ENCODE measurements at places on chromosomes 3 and 15. TPM values are rescaled to one million over a fixed set of nuclear protein-coding genes. Genes with fewer than 3 reads are reported as not detected.

LRRN1 gene
- total RNA-seq = 0.69 TPM

GRCh38 chr3:22994781-22995180 lies 208.3 kb upstream of the UBE2E2 start:
- no peak for DNase-seq

DNA sequence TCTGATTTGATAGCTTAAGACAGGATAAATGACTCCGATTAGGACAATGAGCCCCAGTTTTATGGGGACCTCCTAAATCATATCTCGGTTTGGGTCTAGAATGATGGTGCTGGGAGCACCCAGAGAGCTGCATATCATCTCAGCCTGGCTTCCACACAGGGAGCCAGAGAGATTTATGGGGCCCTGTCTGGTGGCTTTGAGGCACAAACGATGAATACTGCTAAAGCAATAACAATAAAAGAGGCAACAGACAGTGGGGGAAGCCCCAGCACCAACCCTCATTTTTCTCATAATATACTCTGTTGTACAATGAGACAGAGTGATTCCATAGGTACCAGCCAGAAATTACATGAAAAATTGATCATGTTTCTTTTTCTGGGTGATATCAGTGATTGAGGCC lies 889.0 kb upstream of the CFAP20DC start:
- DNase-seq = no peak

DNA sequence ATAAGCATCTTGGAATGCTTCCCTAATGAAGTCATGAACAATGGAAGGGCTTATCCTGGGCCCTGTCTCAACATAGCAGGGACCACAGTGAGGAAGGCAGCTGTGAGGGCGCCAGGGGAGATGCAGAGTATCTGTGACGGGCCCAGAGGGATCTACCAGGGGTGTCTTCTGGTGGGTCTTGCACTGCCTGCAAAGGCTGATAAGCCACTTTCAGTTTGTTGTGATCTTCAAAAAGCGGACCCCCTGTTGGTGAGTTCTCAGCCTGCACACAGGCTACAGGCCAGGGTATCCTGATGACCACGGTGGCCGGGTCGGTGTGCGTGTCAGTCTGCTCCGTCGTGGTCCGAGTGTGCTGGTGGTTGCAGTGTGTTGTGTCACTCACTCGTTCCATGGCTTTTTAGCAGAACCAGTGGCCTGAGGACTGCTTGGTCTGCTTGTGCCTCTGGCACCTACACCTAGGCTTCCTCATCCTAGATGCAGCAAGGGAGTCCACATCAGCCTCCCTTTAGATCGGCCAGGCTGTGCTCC lies 46.8 kb downstream of the CHDH start:
- no peak for DNase-seq

GRCh38 chr3:71640331-71640983 lies 56.9 kb upstream of the FOXP1 start:
- DNase-seq = no peak

GRCh38 chr3:12186515-12187286 lies 28.0 kb upstream of the TIMP4 start:
- no peak for DNase-seq

- no peak for DNase-seq
Measured at GRCh38 chr3:172559020-172559419, 35.8 kb upstream of the TNFSF10 start.

SPRED1 gene
- 11.6 TPM for total RNA-seq

CRABP1 gene
- total RNA-seq = not detected

RETNLB gene
- total RNA-seq = not detected

DNA sequence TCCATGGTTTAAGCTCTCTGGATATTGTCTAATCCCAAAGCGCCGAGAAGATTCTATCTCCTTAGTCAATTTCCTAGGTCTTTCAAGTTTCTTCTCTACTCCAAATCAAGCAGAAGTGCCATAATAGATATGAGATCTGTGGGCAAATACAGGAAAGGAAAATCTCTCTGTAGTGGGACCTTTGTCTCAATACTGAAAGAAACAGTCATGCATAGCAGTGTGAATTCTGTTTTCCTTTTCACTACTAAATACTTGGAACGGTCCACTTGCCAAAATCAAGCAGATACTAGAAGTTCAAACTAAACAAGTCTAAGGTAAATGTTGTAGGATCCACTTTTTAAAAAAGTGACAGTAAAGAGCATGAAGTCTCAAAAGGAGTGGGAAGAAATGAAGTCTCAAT lies 236.6 kb downstream of the ZMAT3 start:
- no peak for DNase-seq

DNA sequence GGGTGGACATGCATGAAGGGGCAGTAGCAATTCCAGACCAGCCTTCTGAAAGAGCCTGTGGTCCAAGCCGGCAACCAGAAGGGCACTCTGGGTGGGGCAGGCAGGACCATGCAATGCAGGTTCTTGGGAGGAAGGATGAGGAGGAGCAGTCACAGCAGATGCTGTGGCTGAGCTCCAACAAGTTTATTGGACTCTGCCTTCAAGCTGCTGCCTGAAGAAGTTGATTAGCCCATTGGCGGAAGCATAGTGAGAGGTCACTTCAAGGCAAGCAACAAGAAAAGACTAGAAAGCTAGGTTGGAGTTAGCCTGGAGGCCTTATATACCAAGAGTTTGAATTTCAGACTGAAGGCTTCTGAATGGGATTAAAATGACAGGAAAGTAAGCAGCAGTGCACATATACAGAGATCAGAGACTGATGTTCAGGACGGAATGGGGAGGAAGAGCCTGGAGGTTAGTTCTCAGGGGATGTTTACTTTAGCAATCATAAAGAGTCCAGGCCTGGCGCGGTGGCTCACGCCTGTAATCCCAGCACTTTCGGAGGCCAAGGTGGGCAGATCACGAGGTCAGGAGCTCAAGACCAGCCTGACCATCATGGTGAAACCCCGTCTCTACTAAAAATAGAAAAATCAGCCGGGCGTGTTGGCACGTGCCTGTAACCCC lies 39.9 kb downstream of the SFMBT1 start:
- DNase-seq = no peak

- DNase-seq = no peak
Measured at GRCh38 chr15:83673385-83673784, 19.5 kb downstream of the ADAMTSL3 start.

DNA sequence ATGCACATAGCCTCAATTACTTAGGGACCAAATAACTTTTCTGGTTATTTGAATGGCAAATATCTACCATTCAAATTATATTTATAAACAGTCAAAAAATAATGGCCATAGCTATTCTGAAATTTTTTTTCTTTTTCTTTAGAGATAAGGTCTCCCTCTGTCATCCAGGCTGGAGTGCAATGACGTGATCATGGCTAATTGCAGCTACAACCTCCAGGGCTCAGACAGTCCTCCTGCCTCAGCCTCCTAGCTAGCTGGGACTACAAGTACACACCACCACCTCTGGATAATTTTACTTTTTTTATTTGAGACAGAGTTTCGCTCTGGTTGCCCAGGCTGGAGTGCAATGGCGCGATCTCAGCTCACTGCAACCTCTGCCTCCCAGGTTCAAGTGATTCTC lies 16.6 kb downstream of the PPP1R2 start:
- no peak for DNase-seq

Measured in adrenal gland (tissue), 19 donors.